ENCODE measurements at places on chromosomes 2 and 18.

GRCh38 chr2:142591420-142591819, 286.0 kb upstream of the KYNU start:
- no peak for DNase-seq

DNA sequence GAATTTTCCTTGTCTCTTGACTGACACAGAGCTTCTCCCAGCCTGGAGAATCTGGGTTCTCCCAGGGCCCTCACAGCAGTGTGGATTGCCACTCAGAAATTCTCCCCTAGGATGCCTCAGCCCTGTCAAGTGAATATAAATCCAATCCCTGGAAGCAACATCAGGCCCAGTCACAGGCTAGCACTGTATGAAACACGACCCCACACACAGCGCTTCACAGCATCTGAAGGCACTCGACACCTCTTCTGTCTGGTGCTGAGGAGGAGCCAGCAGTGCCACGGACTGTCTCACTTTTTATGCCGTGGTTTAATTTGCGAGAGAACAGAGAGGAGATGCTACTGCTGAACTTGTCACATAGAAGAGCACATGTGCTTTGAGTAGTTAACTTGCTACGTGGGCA, 164.5 kb downstream of the NAPG start:
- DNase-seq: no peak

- no peak for DNase-seq
Observed at GRCh38 chr2:219309278-219309677, at the start of gene PTPRN. Gene PTPRN, minus strand, starts transcription at chr2:219309401. Its CDS starts 69 bp downstream, at chr2:219309332.

DNA sequence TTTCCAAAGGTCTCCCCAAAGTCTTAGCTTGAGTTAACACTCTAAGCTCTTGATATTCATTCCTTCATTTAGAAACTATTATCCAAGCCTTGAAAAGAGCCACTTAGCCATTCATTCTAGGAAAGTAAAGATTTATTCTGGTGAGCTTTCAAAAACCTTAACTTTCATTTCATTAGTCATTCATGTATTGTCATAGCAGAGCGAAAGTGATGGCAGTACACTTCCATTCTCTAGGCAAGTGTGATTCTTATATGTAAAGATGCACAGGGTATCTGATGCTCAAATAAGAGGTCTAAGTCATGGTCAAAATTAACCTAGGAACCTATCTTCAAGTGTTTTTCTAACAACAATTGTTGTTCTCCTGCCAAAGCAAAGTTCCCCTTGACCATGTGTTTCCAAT, 553.0 kb upstream of the FANCL start:
- no peak for DNase-seq

DNA sequence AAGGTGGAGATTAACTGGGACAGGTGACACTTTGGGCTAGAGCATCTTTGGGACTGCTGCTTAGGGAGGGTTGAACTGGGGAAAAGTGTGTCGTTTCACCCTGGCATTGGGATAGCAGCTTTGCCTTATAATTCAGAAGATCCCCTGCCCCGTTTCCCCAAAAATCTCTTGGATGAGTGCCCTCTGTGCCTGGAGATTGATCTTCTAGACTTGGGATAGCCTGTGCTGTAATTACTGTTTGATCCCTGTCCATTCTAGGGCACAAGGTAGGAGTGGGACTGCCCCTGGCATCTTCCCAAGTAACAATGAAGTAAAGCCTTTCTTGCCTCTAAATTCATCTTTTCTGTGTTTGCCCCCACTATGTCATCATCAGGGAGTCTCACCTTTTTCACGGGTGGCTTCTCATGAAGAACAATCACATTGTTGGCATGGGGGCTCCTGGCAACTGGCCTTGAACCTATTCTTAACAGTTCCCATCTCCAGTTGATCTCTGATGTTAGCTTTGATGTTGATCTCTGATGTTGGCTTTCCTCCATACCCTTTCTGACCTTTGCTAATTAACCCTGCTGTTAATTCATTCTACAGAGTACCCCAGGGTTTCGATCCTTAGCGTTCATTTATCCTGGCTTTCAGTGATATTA, 21.6 kb downstream of the MTHFD2 start:
- DNase-seq: no peak

- no peak for DNase-seq
Observed at GRCh38 chr2:83944191-83944590, 514.9 kb downstream of the SUCLG1 start.

- DNase-seq: no peak
Observed at GRCh38 chr2:238082151-238082550, 18.0 kb upstream of the ESPNL start.

GRCh38 chr18:48609820-48610815, 71.3 kb downstream of the CTIF start:
- no peak for DNase-seq

DNA sequence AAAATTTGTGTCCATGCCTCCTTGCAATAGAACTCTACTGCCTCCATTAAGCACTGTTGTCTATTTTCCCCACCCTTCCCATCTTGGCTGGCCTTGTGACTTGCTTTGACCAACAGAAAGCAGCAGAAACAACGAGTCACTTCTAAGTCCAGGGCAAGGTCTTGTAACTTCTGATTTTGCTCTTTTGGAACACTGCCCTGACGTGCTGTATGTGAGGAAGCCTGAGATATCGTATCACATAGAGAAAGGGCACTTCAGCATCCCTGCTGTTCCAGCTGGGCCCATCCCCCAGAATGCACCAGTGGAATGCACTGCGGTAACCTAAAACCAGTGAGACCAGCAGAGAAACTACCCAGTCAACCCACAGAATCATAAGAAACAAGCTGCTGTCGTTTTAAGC, 28.1 kb downstream of the NCKAP1 start:
- no peak for DNase-seq

DNA sequence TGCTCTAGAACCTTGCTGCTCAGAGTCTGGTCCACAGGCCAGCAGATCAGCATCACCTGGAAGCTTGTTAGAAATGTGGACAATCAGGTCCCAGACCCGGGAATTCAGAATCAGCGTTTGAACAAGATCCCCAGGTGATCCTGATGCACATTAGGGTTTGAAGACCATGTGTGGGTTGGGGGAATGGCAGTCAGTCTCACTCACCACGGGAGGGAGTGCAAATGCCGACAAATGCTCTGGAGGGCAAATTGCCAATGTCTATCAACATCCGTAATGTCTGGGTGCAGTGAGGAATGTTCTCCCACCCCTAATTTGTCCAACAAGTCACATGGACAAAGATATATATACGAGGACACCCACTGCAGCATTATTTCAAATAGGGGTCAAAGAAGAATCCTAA, 34.5 kb downstream of the INPP5D start:
- no peak for DNase-seq

DNA sequence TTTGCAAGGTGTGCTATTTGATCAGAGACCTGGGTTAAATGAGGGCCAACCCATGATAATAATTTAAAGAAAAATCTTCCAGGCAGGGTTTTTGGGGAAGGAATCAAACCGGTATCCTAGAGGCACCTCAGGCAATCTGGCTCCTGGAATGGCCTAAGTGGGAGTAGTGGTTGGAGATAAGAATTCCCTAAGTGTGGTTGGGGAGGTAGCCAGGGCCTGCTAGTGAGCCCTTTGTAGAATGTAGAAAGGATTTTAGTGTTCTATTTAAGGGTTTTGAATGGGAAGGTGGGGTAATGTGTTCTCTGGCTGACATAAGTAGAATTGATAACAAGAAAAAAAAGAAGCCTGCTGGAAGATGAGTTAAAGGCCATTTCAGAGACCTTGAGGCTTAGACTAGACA, 422.2 kb downstream of the XIRP2 start:
- no peak for DNase-seq

- no peak for DNase-seq
Observed at GRCh38 chr2:64213532-64214275, 69.5 kb upstream of the PELI1 start.

GRCh38 chr2:174338147-174338605, 3.4 kb downstream of the SP9 start:
- no peak for DNase-seq

DNA sequence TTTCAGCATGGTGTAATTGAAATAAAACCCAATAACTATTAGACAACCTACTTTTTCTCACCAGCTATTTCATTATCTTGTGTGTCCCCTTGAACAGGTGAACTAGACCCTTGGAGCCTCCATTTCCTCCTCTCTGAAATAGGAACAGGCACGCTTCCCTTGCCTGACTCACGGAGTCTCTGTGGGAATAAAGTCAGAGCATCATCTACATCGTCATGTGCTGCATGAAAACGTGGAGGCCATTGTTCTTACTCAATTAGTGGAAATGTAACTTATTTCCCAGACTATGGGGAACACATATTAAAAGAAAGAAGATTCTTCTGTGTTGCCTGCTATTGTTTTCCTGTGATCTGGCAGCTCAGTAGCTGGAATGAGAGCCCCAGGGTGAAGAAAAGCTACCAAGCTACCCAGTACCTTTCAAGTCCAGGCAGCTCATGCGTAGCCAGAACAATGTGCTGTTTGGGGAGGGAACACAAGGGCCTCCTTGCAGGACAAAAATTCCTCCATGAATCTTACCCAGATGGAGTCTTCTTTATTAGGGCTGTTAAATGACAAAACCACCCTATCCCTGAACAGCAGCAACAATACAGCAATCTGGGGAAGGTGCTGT, 59.8 kb downstream of the SOX11 start:
- no peak for DNase-seq

DNA sequence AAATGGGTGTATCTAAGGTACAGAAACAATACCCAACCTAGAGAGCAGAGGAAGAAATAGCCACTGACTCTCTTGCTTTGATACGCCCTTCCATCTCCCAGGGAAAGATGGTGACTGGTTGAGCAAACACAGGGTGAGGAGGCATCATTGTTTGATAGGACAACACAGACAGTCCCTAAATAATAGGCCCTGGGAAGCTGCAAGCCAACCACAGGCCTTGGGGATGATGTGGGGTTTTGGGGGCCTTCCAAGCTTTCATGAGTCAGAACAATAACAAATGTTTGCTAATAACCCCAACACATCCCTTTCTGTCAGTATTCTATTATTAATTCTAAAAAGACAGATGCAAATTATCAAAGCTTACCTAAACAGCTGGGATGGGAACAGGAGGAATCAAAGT, 9.8 kb downstream of the LGALSL start:
- no peak for DNase-seq

DNA sequence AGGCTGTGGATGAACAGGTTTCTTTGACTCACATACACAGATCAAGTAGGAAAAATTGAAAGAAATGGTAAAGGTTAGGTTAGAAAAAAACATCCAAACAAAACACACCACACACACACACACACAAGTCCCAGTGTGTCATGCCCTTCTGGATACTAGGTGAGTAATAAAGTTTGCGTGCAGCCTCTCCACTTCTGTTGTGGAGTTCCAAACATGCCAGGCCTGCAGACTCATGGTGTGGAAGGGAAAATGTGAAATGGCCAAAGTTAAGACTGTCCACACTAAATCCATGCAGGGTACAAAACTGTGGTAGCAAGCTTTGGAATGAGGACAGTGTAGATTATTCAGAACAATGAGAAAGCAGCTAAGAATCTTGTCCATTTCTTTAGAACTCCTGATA, 114.6 kb downstream of the IKZF2 start:
- DNase-seq: no peak

- DNase-seq: no peak
Observed at GRCh38 chr2:144679942-144680341, 160.0 kb upstream of the ZEB2 start.

DNA sequence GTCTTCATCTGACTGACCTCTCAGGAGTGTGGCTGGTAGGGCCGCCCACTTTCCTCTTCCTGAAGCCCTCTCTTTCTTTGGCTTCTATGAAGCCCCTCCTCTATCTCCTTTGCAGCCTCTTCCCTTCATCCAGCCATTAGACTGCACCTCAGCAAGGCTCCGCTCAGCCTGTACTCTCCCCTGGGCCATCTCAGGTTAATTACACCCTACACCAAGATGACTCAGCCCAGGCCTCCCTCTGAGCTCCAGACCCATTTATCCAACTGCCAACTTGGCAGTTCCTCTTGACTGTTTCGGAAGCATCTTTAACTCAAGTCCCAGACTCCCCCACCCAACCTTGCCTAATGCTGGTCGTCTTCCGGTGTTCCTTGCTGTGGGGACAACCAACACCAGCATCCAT, 5.8 kb upstream of the WNT6 start:
- DNase-seq: no peak

DNA sequence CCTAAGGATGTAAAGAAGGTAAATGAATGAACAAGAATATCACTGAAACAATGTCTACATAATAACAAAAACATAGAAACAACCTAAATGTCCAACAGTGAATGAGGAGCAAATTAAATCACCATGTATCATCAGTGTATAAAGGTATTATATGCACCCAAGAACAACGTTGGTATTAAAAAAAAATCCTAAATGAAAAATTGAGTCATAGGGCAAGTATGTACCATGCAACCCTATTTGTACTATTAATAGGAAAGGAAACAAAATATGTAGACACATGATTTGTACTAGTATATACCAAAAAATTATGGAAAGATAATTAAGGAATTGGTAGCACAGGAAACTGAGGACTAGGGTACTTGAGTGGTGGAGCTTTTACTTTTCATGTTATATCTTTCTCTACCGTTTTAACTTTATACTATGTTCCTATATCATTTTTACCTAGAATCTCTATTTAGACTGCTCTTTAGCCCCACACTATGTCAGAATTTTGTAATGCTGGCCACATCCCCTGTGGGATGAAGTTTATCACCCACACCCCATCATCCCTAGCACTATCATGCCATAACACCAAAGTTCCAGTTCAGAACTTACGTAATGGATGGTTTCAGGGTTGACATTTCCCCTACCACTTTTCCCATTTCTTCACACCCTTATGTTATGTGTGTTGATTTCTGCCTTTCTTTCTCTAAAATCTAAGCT, 25.6 kb downstream of the IKZF2 start:
- DNase-seq: no peak

- DNase-seq: no peak
Observed at GRCh38 chr18:53534695-53535094, 689.8 kb downstream of the MBD2 start.

DNA sequence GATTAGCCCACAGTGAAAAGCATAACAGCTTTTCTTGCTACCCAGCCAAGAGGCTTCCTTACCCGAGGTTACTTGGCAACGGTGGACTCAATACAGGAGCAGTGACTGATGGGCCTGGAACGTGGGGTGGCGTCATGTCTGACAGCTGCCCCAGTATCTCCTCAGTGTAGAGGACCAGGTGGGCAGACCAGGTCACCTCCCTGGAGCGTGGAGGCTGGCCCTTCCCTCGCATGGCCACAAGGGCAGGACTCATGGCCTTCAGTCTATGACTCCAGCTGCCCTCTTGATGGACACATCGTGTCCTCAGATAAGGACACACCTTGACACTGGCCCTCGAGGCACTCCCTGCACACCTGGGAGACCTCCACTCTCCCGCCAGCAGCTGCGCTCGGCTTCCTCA, 6.4 kb downstream of the ASPRV1 start:
- DNase-seq: no peak

GRCh38 chr2:239855863-239856587, 169.1 kb downstream of the NDUFA10 start:
- DNase-seq: no peak

DNA sequence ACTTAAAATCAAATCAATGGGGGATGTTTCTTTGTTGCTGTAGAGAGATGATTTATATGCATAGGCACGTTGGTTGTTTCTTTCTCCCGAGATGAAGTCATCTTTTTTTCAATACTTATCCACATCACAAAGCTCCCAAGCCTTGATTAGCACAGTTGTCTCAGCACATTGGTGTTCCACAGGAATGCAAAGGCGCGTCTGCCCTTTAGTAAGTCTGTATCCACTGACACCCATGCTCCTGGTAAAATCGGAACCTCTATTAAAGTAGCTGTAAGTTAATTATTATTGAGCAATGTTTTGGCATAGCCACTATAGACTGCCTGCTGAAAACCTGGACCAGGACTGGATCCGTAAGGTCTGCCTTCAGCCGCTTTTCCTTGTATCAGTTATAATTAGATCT, 77.6 kb upstream of the RBM44 start:
- no peak for DNase-seq
